ENCODE measurements at places on chromosomes 4 and X.

DNA sequence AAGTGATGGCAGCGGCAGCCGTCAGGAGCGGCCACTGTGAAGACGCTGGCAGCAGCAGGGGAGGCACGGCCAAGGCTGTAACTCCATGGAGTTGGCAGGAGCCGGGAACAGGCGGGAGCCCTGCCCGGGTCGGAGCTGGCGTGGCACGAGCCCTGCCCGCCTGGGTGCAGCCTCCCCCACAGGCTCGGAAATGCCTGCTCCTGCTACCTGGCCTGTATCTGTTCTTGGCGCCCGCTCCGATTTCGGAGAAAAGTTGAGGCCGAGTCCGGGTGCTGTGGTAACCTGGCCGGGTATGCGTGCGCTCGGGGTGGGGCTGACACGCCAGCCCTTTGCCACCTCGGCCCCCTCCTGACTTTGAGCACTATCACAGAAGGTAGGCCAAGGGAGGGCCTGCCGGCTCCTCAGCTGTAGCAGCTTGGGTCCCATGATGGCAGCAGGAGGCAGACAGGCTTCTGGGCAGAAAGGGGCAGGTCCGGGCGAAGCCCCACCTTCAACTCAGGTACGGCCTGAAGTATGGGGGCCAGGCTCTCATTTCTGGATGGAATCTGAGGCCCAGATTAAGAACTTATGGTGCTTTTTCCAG is 51.2 kb upstream of the SHISA3 start:
- DNase-seq: no peak

DNA sequence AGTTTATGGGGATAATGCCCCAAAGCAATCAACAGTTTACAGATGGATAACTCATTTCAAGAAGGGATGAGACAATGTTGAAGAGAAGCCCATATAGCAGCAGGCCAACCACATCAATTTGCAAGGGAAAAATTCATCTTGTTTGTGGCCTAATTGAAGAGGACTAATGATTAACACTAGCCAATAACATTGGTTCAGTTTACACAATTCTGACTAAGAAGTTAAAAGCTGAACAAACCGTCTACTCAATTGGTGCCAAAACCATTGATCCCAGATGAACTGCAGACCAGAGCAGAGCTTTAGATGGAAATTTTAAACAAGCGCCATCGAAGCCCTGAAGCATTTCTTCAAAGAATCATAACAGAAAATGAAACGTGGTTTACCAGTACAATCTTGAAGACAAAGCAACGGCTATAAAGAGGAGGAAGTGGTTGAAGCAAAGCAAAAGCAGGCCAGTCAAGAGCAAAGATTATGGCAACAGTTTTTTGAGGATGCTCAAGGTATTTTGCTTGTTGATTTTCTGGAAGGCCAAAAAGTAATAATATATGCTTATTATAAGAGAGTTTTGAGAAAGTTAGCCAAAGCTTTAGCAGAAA is 20.5 kb upstream of the BLTP1 start:
- peak; percentile 25 for DNase-seq

DNA sequence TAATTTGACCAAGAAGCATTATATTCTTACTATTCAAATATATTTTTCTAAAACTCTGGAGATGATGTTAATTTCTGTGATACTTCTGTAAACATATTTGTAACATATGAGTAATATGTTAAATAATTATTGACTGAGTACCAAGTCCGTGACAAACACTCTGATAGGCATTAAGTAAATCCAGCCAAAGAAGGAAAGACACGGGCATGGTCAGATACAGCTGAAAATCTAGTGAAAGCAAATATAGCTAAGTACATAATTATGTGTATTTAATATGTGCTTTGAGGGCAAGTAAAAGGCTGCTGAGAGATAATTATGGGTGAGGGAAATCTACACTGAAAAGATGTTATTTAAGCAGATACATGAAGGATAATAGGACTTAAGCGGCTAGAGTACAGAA is 1263.6 kb upstream of the ADGRL3 start:
- no peak for DNase-seq

- DNase-seq: no peak
These were observed 15.3 kb downstream of the RAB33B start for GRCh38 chr4:139469216-139469615.

- DNase-seq: no peak
These were observed 128.7 kb downstream of the ANKRD50 start for GRCh38 chr4:124583797-124584196.

DNA sequence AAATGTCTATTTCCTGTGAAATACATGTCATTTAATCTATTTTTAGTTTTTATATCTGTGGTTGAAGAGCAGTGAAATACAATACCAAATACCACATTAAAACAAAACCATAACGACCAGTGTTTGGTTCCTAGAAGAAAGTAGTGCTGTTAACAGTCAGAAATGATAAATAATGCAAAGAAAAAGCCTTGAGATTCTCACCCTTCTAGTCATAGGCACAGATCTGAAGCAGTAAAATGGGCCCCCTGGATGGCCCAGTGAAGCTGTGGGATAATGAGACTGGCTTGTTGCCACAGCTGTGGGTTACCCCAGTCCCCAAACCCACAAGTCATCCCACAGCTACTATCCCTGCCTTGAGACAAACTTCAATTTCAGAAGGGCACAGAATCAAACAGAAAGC is 137.3 kb upstream of the RPL34 start:
- no peak for DNase-seq

- DNase-seq: no peak
These were observed 224.2 kb downstream of the AFAP1 start for GRCh38 chr4:7715271-7716009.

DNA sequence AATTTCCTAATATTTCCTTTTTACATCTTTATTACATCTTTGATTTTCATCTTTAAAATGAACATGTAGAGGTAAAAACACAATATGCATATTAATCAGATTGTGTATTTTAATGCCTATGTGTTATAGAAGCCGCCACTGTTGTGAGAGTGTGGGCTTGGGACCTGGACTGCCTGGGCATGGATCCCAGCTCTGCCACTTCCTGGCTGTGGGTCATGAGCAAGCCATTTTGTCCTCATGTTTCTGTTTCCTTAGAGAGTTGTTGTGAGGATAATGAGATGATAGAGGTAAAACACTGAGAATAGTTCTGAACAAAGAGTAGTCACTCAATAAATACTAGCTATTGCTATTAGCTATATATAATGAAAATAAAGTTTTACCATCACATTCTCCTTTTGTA is 38.4 kb upstream of the SCOC start:
- no peak for DNase-seq
